Sigmoid colon (tissue), 7 donors: ENCODE measurements at places on chromosomes 2 and 18. TPM values are rescaled to one million over a fixed set of nuclear protein-coding genes. Genes with fewer than 3 reads are reported as not detected.
A peak's percentile ranks its signal among the peaks of the same experiment; 100 is the strongest.

C2orf92 gene
- 6.0 TPM for total RNA-seq

RGPD6 gene
- total RNA-seq: 39.0 TPM

KCMF1 gene
- total RNA-seq: 41.0 TPM

HOXD10 gene
- total RNA-seq: 16.6 TPM

ERLEC1 gene
- total RNA-seq: 43.8 TPM

KLHL14 gene
- 0.27 TPM for total RNA-seq

B4GALT6 gene
- 4.8 TPM for total RNA-seq

KCNK3 gene
- total RNA-seq: 2.9 TPM

- no peaks in the 10 kb centered on the region for H3K27me3 ChIP-seq
Measured at GRCh38 chr2:121697108-121697631, 39.5 kb downstream of the NIFK start.

DNA sequence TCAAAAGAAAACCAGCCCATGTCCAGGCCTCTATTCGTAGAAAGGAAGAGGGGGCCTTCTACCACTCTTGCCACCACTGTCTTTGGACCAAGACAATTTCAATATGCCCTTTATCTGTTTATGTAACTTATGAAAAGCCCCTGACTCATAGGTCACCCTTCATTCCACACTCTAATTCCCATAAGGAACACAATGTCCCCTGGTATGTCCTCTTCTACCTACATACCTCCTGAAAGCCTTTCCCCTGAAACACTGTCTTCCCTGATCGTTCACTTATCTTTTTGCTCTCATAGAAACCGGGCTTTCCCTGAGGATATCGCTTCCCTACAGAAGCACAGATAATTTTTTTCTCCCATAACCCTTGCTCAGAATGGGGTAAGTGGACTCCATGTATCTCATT is 13.3 kb downstream of the EIF2AK3 start:
- H3K27me3 ChIP-seq: no peaks in the 10 kb centered on the region
- no peak overlapping the region for H3K27ac ChIP-seq
- no peak overlapping the region for H3K4me3 ChIP-seq
- no peaks in the 10 kb centered on the region for H3K36me3 ChIP-seq

GRCh38 chr2:222518570-222519381 is 94.4 kb downstream of the SGPP2 start:
- no peaks in the 10 kb centered on the region for H3K4me1 ChIP-seq
- no peaks in the 10 kb centered on the region for H3K36me3 ChIP-seq
- no peak for DNase-seq
- H3K27ac ChIP-seq: peak overlapping the region; percentile 38

DNA sequence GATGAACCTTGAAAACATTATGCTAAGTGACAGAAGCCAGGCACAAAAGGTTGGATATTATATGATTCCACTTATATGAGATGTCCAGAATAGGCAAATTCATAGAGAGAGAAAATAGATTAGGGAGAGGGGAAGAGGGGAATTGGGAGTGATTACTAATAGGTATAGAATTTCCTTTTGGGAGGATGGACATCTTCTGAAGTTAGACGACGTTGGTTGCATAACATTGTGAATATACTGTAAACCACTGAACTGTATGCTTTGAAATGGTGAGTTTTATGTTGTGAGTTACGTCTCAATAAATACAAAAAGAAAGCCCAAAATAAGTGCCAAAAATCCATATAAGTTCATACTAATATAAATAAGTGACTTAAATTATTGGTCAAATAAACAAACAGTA is 18.6 kb upstream of the CYP26B1 start:
- H3K4me3 ChIP-seq: no peak overlapping the region
- no peaks in the 10 kb centered on the region for H3K27me3 ChIP-seq
- no peaks in the 10 kb centered on the region for H3K36me3 ChIP-seq
- no peak overlapping the region for H3K27ac ChIP-seq

DNA sequence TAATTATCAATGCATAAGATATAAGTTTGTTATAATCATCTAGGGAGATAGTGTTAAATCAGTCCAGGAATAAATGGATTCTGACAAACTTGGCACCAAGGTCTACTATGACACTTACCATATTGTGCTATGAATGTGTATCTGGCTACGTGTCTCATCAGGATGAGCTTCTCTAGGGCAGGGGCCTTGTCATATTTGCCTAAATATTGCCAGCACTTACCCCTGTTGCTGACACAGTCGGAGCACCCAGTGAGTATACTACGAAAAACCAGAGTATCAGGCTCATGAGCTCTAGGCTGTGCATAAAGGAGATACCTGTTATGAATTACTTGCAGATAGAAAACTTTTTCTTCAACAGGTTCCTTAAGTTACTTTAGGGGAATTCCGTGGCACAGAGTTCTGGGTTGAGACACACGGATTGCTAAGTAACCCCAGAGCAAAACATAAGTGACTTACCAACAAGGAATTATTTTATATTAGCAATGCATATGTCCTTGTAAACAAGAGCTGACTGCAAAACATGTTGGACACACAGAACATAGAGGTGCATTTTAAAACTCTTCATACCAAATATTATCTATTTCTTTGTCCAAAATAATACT is 7.7 kb upstream of the TTC39C start:
- no peaks in the 10 kb centered on the region for H3K4me1 ChIP-seq
- no peak overlapping the region for H3K4me3 ChIP-seq
- H3K27me3 ChIP-seq: no peaks in the 10 kb centered on the region
- DNase-seq: no peak
- no peaks in the 10 kb centered on the region for H3K36me3 ChIP-seq

- no peaks in the 10 kb centered on the region for H3K36me3 ChIP-seq
- peaks cover 80% of the 10 kb centered on the region for H3K4me1 ChIP-seq
- DNase-seq: no peak
- H3K4me3 ChIP-seq: no peak overlapping the region
Measured at GRCh38 chr2:30410217-30410616, 36.8 kb upstream of the LCLAT1 start.

GRCh38 chr2:113124181-113124961 is 3.0 kb upstream of the IL1RN start:
- H3K4me1 ChIP-seq: no peaks in the 10 kb centered on the region
- H3K4me3 ChIP-seq: no peak overlapping the region
- no peaks in the 10 kb centered on the region for H3K36me3 ChIP-seq
- H3K27ac ChIP-seq: no peak overlapping the region

DNA sequence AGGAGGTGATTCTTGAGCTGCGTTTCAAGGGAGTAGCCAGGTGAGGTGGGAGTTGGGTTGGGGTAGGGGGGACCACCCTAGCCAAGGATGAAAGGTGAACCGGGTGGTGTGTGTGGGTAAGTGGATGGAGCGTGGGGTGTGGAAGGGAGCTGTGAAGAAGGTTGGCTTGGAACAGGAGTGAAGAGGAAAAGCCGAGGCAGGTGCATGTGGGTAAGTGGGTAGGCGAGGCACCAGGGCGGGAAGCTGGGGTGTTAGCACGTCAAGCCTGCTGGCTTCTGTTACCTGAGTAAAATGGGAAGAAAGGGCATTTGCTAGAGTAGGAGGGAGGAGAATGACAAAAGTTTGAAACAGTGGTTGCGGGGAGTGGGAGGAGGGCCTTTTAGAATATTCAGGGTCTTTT is 31.6 kb downstream of the TANC1 start:
- H3K36me3 ChIP-seq: no peaks in the 10 kb centered on the region
- H3K27me3 ChIP-seq: no peaks in the 10 kb centered on the region
- no peak overlapping the region for H3K27ac ChIP-seq
- H3K4me3 ChIP-seq: no peak overlapping the region

DNA sequence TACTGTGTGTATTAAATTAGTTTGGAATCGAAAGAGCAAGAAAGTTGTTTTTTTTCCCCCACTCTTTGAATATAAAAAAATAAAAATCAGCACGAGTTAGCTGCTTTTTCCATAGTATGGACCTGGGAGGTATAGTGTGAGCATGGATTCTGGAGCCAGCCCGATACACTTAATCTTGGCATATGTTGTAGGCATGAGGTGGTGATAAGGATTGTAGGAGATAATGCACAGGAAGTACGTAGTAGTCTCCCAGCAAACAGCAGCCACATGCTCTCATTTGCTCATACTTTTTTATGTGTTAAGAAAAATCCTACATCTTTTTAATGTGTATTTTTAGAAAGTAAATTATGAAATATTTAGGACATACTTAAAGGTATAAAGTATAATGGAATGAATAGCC is 2.1 kb upstream of the DNAJC27 start:
- no peaks in the 10 kb centered on the region for H3K27me3 ChIP-seq
- H3K4me1 ChIP-seq: peaks cover 4% of the 10 kb centered on the region
- no peaks in the 10 kb centered on the region for H3K36me3 ChIP-seq
- H3K4me3 ChIP-seq: no peak overlapping the region
- H3K27ac ChIP-seq: peak overlapping the region; percentile 99

DNA sequence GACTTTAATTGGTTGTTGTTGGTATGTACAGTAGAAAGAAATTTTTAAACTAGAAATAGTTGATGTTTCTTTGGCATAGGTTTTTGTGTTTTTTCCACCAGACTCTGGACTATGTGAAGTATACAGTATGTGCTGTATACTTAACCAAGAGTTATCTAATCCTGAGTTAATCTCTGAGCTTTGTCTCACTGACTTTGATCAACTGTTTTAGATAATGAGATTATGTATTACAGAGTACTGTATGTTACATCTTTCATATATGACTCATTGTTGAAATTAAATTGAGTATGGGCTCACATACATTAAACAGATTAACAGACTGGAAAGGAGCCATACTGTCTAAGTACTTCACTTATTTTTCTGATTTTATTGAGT is 38.0 kb downstream of the ACTR2 start:
- H3K4me1 ChIP-seq: no peaks in the 10 kb centered on the region
- peaks cover 31% of the 10 kb centered on the region for H3K36me3 ChIP-seq
- H3K27me3 ChIP-seq: no peaks in the 10 kb centered on the region
- no peak overlapping the region for H3K27ac ChIP-seq
- no peak for DNase-seq

GRCh38 chr18:12053289-12053688 is 40.4 kb upstream of the ANKRD62 start:
- H3K4me3 ChIP-seq: no peak overlapping the region
- no peaks in the 10 kb centered on the region for H3K36me3 ChIP-seq
- no peak overlapping the region for H3K27ac ChIP-seq
- no peak for DNase-seq
- H3K4me1 ChIP-seq: no peaks in the 10 kb centered on the region

- H3K27ac ChIP-seq: no peak overlapping the region
- no peaks in the 10 kb centered on the region for H3K27me3 ChIP-seq
- no peaks in the 10 kb centered on the region for H3K36me3 ChIP-seq
- no peak for DNase-seq
- no peak overlapping the region for H3K4me3 ChIP-seq
Measured at GRCh38 chr2:113200736-113201490, 27.1 kb downstream of the PSD4 start.

DNA sequence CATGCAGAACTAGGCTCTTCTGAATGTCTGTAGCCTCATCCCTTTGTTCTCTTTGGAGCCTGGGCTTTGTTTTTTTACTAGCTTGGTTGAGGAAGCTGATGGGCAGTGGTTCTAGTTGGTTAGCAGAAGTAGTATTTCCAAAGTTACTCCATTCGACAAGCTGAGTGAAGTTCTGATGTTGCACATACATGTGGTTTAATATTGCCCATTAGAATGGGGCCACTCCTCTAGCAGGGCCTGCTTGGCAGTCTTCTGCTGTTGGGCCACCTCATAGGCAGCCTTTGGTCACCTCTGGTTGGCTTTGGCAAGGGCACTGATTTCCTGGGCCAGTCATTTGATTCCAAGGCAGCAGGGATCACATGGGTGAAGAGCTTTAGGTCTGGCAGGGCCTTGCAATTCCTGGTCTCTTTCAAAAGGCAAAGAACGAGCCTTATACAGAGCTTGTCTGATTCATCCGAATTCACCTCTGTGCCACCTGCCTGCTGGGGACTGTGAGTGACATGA is 2.5 kb downstream of the RPIA start:
- no peaks in the 10 kb centered on the region for H3K27me3 ChIP-seq
- H3K4me1 ChIP-seq: peaks cover 21% of the 10 kb centered on the region
- peaks cover 7% of the 10 kb centered on the region for H3K36me3 ChIP-seq
- no peak for DNase-seq

- H3K4me3 ChIP-seq: no peak overlapping the region
- peaks cover 6% of the 10 kb centered on the region for H3K4me1 ChIP-seq
- DNase-seq: no peak
- H3K27ac ChIP-seq: no peak overlapping the region
- no peaks in the 10 kb centered on the region for H3K27me3 ChIP-seq
- H3K36me3 ChIP-seq: no peaks in the 10 kb centered on the region
Measured at GRCh38 chr2:48738806-48739205, 16.7 kb downstream of the LHCGR start.

- no peaks in the 10 kb centered on the region for H3K4me1 ChIP-seq
- no peak overlapping the region for H3K4me3 ChIP-seq
- peaks cover 17% of the 10 kb centered on the region for H3K27me3 ChIP-seq
- no peak overlapping the region for H3K27ac ChIP-seq
- H3K36me3 ChIP-seq: no peaks in the 10 kb centered on the region
- DNase-seq: no peak
Measured at GRCh38 chr2:858646-859045, 92.0 kb upstream of the SNTG2 start.

GRCh38 chr2:74481961-74482800 is 617 bp downstream of the CCDC142 start:
- no peak for DNase-seq
- H3K27ac ChIP-seq: peak overlapping the region; percentile 92

GRCh38 chr2:37039580-37039979 is 44.6 kb downstream of the HEATR5B start:
- no peak for DNase-seq
- H3K4me1 ChIP-seq: no peaks in the 10 kb centered on the region
- no peak overlapping the region for H3K4me3 ChIP-seq

- H3K27ac ChIP-seq: no peak overlapping the region
- H3K4me3 ChIP-seq: no peak overlapping the region
- H3K36me3 ChIP-seq: no peaks in the 10 kb centered on the region
- DNase-seq: no peak
- no peaks in the 10 kb centered on the region for H3K4me1 ChIP-seq
Measured at GRCh38 chr2:79083597-79084251, 4.1 kb downstream of the REG1B start.

GRCh38 chr2:98457045-98457696 is 12.5 kb downstream of the INPP4A start:
- peaks cover 93% of the 10 kb centered on the region for H3K4me1 ChIP-seq
- DNase-seq: no peak
- no peak overlapping the region for H3K4me3 ChIP-seq
- H3K36me3 ChIP-seq: no peaks in the 10 kb centered on the region
- no peaks in the 10 kb centered on the region for H3K27me3 ChIP-seq
